ENCODE measurements at places on chromosomes 6 and 20.

GRCh38 chr6:138219398-138219797 is 1.1 kb upstream of the PBOV1 start:
- no peak for DNase-seq

- DNase-seq: no peak
Measured at GRCh38 chr6:162681447-162681846, 46.1 kb downstream of the PRKN start.

DNA sequence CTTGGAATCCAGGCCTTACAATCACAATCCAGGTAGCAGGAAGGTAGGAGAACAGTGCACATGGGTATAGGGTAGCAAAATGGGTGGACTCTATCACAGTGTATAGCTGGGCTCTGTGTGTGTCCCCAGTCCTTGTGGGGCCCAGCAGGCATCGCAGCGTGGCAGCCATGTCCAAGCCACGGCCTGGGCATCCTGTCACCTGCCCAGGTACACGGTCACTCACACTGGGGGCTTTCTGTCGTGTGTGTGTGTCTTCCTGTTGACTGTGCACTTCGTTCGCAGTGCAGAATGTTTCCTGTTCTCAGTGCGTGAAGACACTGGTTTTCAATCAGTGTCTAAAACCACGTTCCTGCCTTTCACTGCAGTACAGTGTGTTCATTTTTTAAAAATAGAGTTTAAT is 523.2 kb upstream of the JARID2 start:
- no peak for DNase-seq

DNA sequence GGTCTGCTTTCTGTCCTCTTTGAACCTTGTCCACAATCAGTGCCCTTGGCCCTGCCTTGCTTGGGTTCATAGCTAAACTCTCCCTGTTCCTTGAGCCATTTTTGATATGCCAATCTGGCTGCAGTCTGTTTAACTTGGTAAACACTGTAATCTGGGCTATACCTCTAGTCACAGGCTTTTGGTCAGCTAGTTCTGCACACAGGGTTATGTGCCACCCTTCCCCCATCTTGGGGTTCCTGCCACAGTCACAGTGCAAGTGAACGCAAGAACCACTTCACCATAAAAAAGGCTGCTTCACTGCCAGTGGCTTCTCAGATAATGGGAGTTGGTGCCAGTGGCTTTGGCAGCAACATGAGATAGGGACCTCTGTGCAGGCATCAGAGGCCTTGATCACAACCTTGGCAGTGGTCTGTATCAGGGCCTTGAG is 10.9 kb upstream of the ATRN start:
- no peak for DNase-seq

- DNase-seq: no peak
Measured at GRCh38 chr6:34295721-34296120, 46.9 kb upstream of the SMIM29 start.

- DNase-seq: peak; percentile 80
Measured at GRCh38 chr6:73394577-73395354, at the start of gene DDX43. Gene DDX43 (plus strand): TSS chr6:73394828. CDS start chr6:73394906, 78 bp downstream.

DNA sequence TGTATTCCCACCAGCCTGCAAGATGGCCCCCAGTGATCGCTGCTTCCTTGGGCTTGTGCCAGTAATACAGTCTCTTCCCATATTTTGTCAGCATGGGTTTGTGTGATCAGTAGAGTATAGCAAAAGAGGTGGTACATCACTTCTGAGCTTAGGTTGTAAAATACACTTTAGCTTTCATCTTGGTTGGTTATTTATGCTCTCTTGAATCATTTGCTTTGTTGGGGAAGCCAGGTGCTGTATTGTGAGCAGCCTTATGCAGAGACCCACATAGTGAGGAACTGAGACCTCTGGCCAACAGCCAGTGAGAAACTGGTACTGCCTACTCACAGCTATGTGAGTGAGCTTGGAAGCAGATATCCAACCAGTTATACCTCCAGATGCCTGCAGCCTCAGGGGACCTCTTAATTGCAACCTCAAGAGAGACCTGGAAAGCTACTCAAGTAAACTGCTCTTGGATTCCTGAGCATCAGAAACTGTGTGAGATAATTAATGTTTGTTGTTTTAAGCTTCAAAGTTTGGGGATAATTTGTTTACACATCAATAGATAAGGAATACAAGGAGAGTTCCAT is 229.3 kb downstream of the FARS2 start:
- DNase-seq: peak; percentile 32

DNA sequence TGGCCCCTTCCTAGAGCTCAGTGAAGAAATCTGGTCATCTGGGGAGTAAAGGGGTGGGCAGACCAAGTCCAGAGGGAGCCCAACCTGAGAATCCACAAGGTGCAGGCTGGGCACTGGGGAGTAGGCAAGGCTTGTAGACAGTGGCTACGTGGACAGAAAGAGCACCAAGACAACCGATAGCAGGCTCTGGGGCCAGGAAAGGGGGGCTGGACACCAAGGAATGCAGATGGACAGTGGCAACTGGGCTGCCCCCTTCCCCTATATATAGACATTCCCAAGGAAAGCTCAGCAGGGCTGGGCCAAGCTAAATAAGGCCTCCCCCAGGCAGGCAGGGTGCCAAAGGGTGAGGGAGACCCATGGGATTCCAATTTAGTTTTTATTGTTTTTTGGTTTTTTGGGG is 1.5 kb upstream of the TNNC2 start:
- DNase-seq: peak; percentile 41

DNA sequence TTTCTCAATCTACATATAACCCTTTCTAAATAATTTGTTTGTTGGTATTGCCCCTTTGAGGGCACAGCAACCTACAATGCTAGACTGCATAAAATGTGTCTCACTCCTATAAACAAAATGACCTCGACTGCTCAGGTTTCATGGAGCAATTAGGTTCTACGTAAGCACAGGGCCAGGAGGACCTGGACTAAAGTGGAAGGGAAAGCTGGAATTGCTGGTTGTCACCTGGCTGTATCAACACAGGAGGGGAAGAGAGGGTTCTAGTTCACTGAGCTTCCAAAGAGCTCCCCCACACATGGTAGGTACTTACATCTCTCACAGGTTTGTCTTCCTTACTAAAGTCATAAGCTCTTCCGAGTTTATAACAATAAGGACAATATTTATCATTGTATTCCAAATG is 51.0 kb downstream of the NCOA6 start:
- no peak for DNase-seq

Measured in NCI-H82 (cell line).